Lower lobe of right lung (tissue), 2 donors: ENCODE measurements at places on chromosomes 7 and 10.

DNA sequence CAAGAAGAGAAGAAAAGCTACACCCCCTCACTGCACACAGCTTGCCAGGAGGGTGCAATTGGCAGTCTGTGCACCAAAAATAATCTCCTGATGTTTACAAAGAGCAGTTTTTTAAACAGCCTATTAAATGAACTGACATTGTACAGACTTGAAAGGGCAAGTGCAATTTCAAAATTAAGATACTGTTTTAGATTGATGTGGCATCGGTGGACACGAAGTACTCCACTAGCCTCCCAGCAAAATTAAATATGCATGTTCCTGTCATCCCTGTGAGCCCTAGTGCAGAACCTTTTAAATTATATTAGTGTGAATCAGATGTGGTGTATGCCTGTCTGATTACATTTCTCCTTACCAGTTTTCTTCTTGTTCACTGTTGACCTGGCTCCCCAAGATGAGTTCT is 87.9 kb downstream of the WIPF3 start:
- no peak overlapping the region for H3K4me3 ChIP-seq
- DNase-seq, result no peak
- H3K27me3 ChIP-seq, result no peaks in the 10 kb centered on the region
- no peak overlapping the region for H3K27ac ChIP-seq
- H3K4me1 ChIP-seq, result no peaks in the 10 kb centered on the region

GRCh38 chr7:110564246-110564645 is 526.7 kb upstream of the LRRN3 start:
- no peak for DNase-seq
- no peaks in the 10 kb centered on the region for H3K4me1 ChIP-seq
- H3K4me3 ChIP-seq, result no peak overlapping the region
- no peak overlapping the region for H3K27ac ChIP-seq
- no peaks in the 10 kb centered on the region for H3K27me3 ChIP-seq

DNA sequence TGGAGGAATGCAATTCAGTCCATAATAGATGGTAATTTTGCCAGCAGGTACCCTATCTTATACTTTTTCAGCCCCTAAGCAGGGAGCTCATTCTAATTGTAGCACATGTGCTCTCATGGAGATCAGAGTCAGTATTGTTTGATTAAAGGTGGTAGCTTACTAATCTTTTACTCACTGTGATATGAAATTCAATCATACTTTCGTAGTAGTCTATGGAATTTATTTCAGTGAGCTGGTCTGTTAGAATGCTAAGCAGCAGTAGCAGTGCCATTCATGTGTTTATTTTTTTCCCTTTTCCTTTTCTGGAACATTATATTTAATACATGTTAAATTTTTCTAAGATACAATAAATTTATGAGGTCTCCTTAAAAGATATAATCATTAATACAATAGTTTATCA is 109.0 kb downstream of the ST7 start:
- H3K27me3 ChIP-seq, result no peaks in the 10 kb centered on the region
- no peaks in the 10 kb centered on the region for H3K36me3 ChIP-seq
- H3K4me1 ChIP-seq, result no peaks in the 10 kb centered on the region
- no peak overlapping the region for H3K4me3 ChIP-seq
- DNase-seq, result no peak

DNA sequence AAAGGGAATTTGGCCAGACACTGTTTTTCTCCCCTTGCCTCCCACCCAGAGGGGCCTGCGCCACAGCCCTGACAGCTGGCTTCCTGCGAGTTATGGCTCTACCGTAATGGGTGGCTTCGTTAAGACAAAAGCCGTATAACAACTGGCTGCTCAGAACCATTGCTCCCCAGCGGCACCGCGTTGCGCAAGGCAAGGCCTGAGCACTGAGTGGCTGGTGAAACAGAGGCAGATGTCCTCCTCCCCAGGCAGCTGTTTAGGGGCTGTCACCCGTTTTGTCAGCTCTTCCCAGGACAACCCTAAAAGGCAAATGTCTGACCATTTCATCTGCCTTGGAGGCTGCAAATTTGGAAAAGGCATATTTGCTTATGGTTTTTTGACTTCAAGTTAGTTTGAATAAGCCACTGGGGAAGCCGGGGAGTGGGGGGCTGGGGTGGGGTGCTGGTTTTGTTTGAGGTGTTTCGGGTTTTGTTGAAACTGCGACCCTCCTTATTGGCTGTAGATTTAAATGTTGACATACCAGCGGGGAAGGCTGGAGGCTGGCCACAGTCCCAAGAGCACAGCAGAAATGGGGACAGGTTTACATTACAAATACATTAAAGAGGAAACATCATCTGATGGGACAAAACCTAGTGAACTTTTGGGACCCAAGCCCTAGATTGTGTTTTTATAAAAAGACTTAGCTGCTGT is 681 bp upstream of the SPOCK2 start:
- H3K27me3 ChIP-seq, result peaks cover 26% of the 10 kb centered on the region
- H3K36me3 ChIP-seq, result peaks cover 4% of the 10 kb centered on the region
- DNase-seq, result peak; percentile 64
- peak overlapping the region; percentile 65 for H3K4me3 ChIP-seq
- H3K27ac ChIP-seq, result peak overlapping the region; percentile 84

- no peaks in the 10 kb centered on the region for H3K27me3 ChIP-seq
- no peaks in the 10 kb centered on the region for H3K36me3 ChIP-seq
- DNase-seq, result no peak
- no peak overlapping the region for H3K4me3 ChIP-seq
Observed at GRCh38 chr7:70654979-70655378, 477.0 kb upstream of the GALNT17 start.

DNA sequence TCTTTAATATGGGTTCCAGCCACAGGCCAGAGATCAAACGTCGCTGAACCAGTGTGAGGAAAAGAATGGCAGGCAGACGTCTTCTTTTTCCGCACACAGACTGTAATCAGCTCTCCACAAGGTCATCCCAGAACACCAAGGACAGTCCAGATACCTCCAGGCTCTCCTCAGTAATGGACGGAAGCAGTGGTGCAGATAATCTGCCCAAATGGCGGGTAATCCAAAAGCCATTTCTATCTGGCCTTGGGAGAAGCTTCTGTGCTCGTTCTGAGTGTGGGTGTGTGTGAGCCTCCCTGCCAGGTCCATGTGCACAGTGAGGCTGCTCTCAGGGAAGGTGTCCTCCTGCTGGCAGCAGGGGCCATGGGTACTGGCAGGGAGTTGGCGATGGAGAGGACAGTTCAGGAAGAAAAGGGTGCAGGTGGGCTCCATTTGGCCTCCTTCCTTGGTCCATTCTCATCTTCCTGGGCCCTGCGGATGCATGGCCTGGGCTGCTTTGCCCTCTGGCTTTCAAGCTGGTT is 15.6 kb upstream of the TEX36 start:
- no peak overlapping the region for H3K27ac ChIP-seq
- no peak for DNase-seq
- no peaks in the 10 kb centered on the region for H3K4me1 ChIP-seq
- no peaks in the 10 kb centered on the region for H3K27me3 ChIP-seq
- no peaks in the 10 kb centered on the region for H3K36me3 ChIP-seq

- H3K36me3 ChIP-seq, result no peaks in the 10 kb centered on the region
- DNase-seq, result no peak
- no peak overlapping the region for H3K4me3 ChIP-seq
Observed at GRCh38 chr7:76283254-76284159, 19.0 kb upstream of the HSPB1 start.

DNA sequence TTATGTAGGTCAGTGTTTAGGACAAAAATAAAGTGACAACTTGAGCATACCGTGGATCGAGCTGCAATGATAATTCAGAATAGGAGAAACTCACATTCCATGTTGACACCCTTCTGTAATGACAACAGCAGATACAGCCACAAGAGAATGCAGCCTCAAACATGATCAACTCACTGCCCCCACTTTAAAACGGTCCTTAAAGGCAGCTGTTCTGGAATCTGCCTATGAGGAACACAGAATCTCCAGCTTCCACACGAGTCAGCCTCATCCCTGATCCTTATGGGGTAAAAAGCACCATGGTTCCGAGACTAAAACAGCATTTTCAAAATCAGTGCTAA is 32.5 kb upstream of the DAGLB start:
- H3K27ac ChIP-seq, result no peak overlapping the region
- no peak for DNase-seq
- peaks cover 6% of the 10 kb centered on the region for H3K36me3 ChIP-seq
- peaks cover 59% of the 10 kb centered on the region for H3K4me1 ChIP-seq

DNA sequence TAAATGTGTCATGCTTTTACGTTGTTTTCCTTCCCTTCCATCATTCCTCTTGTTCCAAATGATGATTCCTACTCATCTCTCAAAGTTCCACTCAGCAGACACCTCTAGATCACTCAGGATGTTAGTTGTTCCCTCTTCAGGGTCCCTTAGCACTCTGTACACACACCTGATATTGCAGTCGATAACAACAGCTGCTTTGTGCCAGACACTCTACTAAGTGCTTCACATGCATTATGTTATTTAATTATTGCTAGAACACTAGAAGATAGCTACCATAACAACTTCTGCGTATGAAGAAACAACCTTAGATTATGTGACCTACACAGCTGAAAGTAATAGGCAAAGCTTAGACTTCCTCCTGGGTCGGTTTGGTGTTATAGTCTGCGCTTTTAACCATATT is 29.6 kb downstream of the PCBD1 start:
- H3K4me3 ChIP-seq, result no peak overlapping the region
- DNase-seq, result no peak
- H3K4me1 ChIP-seq, result peaks cover 6% of the 10 kb centered on the region
- peaks cover 76% of the 10 kb centered on the region for H3K36me3 ChIP-seq
- no peak overlapping the region for H3K27ac ChIP-seq

- no peak overlapping the region for H3K27ac ChIP-seq
- no peak for DNase-seq
- no peaks in the 10 kb centered on the region for H3K27me3 ChIP-seq
- no peak overlapping the region for H3K4me3 ChIP-seq
Observed at GRCh38 chr10:12712293-12712983, 289.1 kb downstream of the CCDC3 start.

DNA sequence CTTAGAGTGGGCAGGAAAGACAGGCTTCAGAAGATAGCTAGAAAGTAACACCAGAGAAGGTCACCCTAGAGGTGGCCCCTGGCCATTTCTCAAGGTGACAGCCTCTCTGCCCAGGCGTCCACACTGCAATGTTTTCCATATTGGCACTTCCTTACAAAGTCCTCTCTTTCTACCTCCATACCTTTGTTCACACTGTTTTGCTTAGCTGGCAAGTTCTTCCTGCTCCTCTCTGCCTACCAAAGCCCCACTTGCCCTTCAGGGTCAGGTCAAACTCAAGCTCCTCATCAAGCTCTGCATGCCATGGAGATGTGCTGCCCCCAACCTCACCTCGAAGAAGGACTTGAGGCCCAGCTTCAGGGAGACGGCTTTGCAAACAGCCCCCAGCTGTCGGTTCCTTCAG is 190.9 kb downstream of the KCNMA1 start:
- no peaks in the 10 kb centered on the region for H3K4me1 ChIP-seq
- H3K27me3 ChIP-seq, result no peaks in the 10 kb centered on the region
- H3K27ac ChIP-seq, result no peak overlapping the region
- no peak for DNase-seq
- H3K36me3 ChIP-seq, result no peaks in the 10 kb centered on the region
- no peak overlapping the region for H3K4me3 ChIP-seq

DNA sequence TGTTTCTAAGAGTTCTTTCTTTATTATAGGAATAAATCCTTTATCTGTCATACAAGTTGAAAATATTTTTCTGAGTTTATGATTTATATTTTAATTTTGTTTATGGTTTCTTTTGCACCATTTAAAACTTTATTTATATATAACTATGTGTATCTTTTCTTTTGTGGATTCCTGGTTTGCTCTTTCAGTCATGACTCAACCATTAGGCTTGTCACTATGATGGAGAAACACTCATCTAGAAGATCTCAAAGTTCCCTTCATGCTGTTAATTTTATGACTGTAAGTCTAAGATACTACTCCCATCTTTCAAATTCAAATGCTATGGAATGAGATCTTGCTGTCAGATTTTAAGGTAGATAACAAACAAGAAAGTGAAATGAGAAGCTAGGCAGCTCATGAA is 199.5 kb downstream of the INHBA start:
- no peaks in the 10 kb centered on the region for H3K36me3 ChIP-seq
- no peak overlapping the region for H3K27ac ChIP-seq

DNA sequence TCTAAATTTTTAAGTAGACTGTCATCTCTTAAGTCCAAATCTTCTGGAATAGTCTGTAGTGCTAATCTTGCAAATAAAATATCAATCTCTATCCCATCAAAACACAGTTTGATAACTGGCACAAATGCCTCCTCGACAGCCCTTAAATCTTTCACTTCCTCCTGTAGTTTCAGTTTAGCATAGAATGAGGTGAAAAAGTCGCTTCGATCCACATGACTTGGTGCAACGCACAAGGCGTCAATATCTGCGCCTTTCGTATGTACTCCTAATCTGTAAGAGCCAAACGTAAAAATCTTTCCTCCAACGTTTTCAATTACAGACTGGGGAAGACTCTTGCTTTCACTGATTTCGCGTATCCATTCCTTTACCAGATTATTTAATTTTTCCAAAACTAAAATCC is 603 bp downstream of the PAPOLB start:
- no peak for DNase-seq
- H3K36me3 ChIP-seq, result no peaks in the 10 kb centered on the region
- no peaks in the 10 kb centered on the region for H3K27me3 ChIP-seq
- peak overlapping the region; percentile 40 for H3K4me3 ChIP-seq
- no peaks in the 10 kb centered on the region for H3K4me1 ChIP-seq
